DMS53 (cell line): ENCODE measurements at places on chromosomes 7 and 10.

GRCh38 chr10:106557951-106558733, 606.4 kb downstream of the SORCS1 start:
- peak; percentile 6 for DNase-seq

- peak; percentile 92 for DNase-seq
Measured at GRCh38 chr7:150382123-150382843, 3.2 kb downstream of the ZNF775 start.

- no peak for DNase-seq
Measured at GRCh38 chr7:141500608-141501007, 50.6 kb upstream of the AGK start.

GRCh38 chr7:4745265-4745919, 30.0 kb upstream of the AP5Z1 start:
- DNase-seq = no peak

GRCh38 chr7:95772771-95773581, 622 bp downstream of the DYNC1I1 start:
- peak; percentile 72 for DNase-seq

- no peak for DNase-seq
Measured at GRCh38 chr10:72079356-72079755, 9.0 kb downstream of the SPOCK2 start.
